HAP-1 (cell line): ENCODE measurements at places on chromosomes 2 and 18.

GRCh38 chr2:237563816-237564215, 2.6 kb upstream of the PRLH start:
- no peak for DNase-seq

GRCh38 chr2:162182395-162182794, 30.3 kb upstream of the GCG start:
- DNase-seq = no peak

DNA sequence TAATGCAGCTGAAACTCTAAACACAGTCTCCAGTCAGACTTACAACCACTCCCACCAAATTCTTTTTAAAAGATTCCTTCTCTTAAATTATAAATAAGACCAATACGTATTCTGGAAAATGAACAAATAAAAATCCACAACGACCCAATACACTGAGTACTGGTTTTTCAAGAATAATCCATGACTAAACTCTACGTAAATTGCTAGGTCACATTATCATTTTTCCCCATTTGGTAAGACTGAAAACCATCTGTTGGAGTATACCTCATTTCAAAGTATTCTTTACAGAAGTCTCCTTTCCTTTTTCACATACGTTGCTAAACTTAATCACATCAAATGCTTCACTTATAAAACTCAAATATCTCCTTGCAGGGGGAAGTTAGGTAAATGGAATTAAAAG, 6.0 kb downstream of the ZNF516 start:
- DNase-seq = no peak

GRCh38 chr18:45920367-45920766, 46.8 kb downstream of the EPG5 start:
- no peak for DNase-seq

GRCh38 chr2:55158111-55158814, 73.8 kb downstream of the CLHC1 start:
- DNase-seq = no peak

DNA sequence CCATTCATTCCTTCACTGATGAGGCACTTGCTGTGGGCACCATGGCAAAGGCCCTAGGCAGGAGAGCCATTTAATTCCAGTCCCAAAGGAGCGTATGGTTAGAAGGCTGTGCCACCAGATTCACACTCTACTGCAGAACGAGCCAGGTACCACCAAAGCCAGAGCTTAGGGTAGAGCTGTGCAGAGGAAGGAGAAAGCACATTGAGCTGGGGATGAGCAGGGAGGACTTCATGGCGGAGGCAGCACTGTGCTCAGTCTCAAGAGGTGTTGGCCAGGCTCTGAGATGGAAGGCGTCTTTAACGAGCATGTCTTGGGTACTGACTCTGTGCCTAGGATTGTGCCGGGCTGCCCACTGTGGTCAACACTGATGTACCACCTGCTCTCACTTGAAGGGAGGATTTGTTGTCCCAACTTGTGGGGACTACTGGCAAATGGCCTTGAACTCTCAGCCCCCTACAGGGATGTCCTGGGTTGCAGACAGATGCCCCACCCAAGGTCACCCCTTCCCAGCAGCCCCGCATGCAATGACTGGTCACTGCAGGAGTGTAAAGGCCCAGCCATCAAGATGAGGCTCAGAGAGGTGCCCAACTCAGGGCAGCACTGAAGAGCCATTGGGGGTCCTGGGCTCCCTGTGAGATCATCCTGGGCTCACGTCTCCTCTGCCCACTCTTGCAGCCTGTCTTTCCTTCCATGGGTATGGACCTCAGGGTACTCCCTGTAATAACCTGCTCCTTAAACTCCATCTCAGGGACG, 251.4 kb downstream of the GLI2 start:
- DNase-seq = no peak

DNA sequence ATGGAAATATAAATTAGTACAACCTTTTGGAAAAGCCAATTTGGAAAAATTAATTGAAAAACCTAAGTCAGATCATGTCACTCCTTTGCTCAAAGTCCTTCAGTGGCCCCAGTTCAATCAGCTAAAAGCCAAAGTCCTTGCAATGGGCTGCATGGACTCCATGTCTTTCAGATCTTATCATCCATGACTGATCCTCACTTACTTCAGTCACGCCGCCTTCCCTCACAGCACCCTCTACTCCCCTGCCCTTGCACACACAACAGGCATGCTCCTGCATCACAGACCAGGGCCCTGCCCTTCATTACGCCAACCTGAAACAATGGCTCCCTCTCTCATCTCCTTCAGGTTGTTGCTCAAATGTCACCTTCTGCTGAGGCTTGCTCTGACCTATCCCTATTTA, 15.6 kb downstream of the KANSL3 start:
- no peak for DNase-seq
